H54 (cell line): ENCODE measurements at places on chromosomes 6 and 20.

- DNase-seq, result no peak
Observed at GRCh38 chr6:46014046-46014445, 1.6 kb downstream of the CLIC5 start.

DNA sequence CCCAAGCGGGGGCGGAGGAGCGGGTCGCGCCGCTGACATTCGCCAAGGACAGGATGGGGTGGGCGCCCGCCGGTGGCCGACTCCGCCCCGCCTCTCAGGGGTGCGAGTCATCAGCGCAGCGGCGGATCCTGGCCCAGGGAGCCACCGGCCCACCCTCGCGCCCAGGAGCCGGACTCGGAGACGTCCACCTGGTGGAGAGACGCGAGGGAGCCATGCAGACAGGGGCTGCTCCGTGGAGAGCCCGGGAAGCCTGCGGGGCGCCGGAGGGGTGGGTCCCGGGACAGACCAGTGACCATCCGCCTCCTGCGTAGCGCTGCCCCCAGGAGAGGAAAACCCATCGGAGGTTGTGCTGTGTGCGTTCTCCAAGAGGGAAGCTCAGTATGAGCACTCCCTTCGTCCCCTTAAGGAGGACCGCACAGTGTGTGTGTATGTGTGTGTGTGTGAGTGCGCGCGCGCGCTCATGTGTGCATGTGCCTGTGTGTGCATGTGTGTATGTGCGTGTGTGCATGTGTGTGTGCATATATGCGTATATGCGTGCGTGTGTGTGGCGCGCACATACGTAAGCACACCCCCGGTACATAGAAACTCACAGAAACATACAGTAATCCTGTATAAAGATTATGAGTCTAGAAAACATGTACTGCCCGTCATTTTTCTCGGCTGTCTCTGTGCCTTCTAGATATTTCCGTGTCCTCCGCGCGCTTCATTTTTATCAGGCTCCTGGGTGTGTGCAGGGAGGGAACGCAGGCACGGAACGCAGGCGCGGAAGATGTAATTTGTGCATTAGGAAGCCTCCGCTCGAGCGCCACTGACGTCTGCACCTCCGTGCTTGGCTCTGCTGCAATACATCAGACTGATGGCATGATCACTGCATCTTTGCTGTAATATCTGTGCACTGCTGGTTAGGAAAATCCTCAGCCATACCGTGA lies 158.9 kb downstream of the TBXT start:
- no peak for DNase-seq

DNA sequence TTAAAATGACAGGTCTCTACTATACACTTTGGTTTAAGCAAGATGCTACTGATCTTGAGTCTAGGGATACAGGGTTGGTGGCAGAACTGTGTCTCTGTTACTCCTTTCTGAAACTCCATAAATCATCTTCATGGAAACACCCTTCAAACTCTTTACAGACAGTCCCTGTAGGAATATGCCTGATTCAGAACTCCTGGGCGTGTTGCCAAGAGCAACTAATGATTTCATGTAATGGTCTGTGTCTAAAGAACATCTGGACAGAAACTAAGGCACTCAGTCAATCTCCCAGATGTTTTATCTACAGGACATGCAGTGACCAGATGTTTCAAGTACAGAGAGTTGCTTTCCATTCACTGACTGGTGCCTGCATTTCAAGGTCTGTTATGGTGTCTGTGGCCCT lies 464.4 kb upstream of the CHD6 start:
- DNase-seq, result no peak

- no peak for DNase-seq
Observed at GRCh38 chr6:27205375-27206278, 41.9 kb upstream of the PRSS16 start.

DNA sequence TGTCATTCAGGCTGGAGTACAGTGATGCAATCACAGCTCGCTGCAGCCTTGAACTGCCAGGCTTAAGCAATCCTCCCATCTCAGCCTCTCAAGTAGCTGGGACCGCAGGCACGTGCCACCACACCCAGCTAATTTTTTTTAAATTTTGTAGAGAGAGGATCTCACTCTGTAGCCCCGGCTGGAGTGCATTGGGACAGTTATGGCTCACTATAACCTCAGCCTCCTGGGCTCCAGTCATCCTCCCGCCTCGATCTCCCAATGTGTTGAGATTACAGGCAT lies 86.5 kb downstream of the SERAC1 start:
- no peak for DNase-seq

GRCh38 chr6:155263373-155264063 lies at the start of gene CLDN20:
TSS of gene CLDN20 (plus strand) at chr6:155264013. CDS start at chr6:155275720, 11,707 bp downstream.
- no peak for DNase-seq

- DNase-seq, result no peak
Observed at GRCh38 chr20:46004187-46004586, 4.5 kb upstream of the MMP9 start.

DNA sequence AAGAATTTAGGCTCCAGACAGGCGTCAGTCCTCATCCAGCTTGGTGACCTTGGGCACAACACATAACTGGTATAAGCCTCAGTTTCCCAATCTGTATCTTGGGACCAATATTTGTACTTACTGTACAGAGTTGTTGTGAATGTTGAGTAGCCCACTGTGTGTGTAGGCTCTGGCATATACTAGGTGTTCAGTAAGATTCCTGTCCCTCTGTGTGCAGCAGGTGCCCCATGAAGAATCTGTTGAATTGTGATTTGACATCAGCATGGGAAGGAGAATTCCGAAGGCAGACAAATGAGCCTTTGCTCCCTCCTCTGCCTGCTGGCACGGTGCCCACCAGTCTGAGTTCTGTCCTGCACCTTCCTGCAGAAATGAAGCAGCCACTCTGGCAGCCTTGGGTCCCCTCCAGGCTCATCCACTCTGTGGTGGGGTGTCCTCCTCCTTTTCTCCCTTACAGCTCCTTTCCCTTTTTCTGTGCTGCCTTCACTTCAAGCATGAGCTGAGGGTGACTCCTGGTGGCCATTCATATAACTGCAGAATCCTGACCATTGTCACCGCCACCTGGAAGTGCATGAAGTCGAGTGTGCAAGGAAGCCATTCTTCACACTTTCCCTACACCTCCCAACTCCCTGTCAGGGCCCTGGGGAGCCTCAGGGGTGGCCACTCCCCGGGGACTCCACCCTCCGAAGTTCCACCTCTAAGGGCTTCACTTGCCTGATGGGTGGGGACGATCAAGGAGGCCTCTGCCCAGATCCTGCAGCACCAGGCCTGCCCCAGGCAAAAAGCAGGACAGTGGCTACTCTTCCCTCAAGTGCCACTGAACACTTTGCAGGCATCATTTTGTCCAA lies 48.2 kb downstream of the MRPL14 start:
- DNase-seq, result peak; percentile 98

- DNase-seq, result no peak
Observed at GRCh38 chr6:48916607-48917006, 546.4 kb downstream of the MMUT start.

DNA sequence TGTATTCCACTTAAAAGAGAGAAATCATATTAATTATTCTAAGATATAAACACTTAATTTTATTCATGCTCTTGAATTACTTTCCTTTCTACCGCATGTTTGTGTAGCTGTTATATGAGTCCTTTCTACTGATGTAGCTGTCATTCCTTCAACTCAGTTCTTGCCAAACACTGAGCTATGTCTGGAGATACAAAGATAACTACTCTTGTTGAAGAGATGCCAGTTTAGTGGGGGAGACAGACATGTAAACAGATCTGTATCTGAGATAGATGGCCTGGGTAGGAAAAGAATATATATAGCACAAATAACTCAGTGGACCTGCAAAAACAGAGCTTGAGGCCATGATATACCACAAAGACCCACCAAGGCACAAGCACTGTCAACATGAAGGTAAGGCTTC lies 157.3 kb downstream of the BTBD9 start:
- no peak for DNase-seq

GRCh38 chr6:111743360-111743759 lies 129.9 kb downstream of the FYN start:
- DNase-seq, result no peak

DNA sequence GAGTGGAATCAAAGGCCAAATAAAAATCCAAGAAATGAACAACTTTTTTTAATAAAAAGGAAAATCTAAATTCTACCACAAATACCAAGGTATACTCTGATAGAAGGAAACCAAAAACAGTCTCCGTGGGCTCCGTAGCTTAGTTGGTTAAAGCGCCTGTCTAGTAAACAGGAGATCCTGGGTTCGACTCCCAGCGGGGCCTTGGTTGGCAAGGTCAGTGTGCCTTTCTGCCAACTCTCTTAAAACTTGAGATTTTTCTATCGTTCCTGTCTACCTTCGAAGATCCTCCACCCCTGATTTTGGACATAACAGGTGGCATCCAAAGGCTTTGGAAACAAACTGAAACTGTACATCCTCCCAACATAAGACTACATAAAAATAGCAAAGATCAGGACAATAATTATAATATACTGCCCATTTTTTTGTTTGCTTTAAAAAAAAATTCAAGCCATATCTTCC lies 197.9 kb downstream of the TRIM27 start:
- DNase-seq, result no peak

DNA sequence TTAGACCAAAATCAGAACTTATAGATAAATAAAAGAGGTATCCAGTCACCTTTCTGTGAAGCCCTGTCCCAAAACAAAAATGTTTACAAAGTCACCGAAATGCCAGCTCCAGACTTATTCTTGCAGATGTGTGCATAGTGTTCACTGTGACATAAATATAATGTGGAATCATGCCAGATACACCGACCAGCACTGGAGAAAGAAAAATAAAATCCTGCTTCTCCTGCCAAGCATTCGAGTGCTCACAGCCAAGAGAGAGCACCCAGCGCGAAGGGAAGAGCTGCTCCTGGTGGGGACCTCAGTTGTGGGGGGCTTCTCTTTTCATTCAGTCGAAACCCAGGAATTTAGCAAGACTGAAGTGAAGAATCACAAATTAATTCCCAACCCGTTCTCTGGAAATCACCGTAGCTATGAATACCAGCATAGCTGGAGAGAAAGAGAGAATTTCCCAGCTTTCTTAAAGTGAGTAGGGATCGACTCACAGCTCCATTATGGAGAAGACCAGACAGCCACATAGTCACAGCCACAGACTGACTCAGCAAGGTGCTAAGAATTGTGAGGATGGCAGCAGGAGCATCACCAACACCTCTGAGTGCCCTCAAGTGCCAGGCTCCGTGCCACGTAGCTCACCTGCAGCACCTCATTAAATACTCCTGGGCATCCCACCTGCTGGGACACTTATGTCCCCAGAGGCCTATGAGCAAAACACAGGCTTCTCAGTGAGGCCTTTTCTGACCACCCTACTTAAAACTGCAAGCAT lies 33.2 kb downstream of the BFSP1 start:
- no peak for DNase-seq

DNA sequence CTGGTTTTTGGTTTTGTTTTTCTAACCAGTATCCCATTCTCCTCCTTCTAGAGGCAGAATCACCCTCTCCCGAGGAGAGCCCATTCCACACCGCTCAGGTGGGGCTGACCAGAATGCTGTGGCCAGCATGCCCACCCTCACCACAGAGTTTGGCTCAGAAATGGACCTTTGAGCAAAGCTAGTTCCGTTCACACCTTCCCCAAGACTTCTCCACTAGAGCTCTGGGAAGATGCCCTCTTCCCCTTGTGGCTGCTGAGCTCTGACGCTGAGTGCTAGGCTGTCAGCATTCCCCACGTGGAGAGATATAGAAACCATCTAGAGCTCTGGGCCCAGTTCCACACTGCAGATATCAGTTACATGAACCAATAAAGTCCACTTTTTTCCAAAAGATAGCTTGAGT lies 7.9 kb downstream of the GPLD1 start:
- DNase-seq, result no peak

GRCh38 chr6:28947831-28948270 lies 24.1 kb upstream of the TRIM27 start:
- no peak for DNase-seq

DNA sequence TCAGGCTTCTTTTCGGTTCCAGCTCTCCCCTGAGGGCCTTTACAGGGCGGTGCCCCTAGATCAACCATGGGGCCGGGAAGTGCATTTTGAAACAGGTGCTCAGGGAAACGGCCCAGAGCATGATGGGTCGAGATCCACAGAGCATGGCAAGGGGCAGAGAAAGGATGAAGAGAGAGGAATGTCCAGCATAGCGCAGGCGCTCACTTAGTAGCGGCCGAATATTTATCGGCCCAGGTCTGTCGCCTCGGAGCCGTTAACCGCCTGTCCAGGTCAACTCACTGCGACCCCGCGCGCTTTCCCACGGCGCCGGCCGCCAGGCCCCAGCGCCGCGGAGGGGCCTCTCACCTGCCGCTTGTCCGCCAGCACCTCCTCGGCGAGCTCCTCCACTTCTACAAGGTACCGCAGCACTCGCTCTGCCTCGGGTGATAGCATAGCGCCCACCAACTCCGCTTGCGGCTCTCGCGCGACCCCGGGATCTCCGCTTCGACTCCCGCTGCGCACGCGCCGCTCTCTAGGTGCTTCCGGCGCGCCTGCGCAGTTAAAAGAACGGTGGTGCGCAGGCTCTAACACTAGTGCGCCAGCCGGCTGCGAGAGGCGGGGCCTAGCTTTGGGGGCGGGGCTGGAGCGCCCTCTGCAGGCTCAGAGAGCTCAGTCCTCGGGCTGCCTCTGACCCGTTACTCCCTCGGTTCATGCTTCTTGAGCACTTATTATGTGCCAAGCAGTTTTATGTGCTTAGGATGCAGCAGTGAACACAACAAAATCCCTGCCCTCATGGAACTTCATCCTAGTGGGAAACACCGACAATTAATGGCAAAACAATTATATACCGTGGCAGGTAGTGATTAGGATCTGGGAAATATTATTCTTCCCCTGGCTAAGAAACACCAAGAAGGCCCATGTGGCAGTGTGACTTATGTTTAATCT lies at the start of gene PDRG1:
Gene PDRG1 (minus strand): TSS at position 517 of the 924 bp plus-strand sequence. CDS start 85 bp downstream, at position 432.
- DNase-seq, result peak; percentile 90

DNA sequence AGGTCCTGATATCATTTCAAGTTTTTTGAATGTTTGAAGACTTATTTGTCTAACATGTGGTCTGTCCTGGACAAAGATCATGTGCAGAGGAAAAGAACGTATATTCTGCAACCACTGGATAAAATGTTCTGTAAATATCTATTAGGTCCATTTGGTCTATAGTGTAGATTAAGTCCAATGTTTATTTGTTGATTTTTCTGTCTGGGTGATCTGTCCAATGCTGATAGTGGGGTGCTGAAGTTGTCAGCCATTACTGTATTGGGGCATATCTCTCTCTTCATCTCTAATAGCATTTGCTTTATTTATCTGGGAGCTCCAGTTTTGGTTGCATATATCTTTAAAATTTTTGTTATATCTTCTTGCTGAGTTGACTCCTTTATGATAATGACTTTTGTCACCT lies 258.4 kb upstream of the CITED2 start:
- no peak for DNase-seq

GRCh38 chr20:59776626-59777330 lies 156.7 kb downstream of the SYCP2 start:
- DNase-seq, result no peak
